Progenitor cell of endocrine pancreas (in vitro differentiated cells): ENCODE measurements at places on chromosomes 4 and X.

- no peak for DNase-seq
Observed at GRCh38 chr4:123600987-123601904, 204.7 kb downstream of the SPRY1 start.

- no peak for DNase-seq
Observed at GRCh38 chrX:94178145-94178788, 504.3 kb downstream of the FAM133A start.

DNA sequence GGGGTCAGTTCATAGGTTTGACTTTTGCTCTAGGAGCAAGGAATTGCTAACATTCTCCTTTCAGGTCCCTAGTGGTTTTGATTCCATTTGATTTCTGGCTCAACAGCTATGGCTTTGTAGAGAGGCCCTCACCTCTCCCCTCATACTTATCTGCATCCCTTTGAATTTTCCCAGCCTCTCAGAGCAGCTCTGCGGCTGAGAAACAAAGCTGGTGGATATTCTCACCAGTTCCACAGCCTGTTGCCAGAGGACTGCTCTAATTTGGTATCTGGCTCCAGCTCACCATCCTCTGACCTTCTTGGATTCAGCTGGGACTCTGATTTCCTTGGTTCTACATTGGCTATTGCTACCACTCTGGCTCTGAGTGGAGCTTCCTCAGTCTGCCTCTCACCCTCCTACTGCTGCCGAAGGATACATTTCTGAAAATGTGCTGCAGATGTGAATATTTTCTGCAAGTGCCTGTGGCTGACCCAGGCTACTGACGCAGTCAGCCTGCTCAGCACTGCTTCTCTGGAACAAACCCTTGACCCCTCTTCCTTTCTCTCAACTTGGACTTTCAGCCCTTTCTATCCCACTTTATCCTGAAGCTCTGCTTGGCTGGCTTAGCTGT lies 110.9 kb upstream of the ENPEP start:
- DNase-seq: no peak

- DNase-seq: no peak
Observed at GRCh38 chr4:152245680-152246079, 290.2 kb downstream of the FBXW7 start.

DNA sequence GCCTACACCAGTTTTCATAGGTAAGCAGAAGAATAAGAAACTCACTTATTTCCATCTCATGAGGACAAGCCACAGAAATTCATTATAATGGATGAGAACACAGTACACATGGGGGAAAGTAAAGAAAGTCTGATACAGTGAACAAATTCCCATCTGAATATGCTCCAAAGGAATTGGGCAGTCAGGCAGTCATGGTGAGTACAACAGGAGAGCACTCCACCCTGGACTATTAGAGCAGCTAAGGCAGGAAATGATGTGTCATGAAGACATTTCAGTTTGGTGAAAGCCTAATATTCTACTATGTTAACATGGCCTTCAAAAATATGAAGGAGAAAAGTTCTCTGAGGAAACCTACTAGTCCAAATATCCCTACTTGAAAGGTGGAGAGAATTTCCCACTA lies 92.0 kb upstream of the PRDX4 start:
- DNase-seq: no peak
